ENCODE measurements at places on chromosomes 11 and 22.
A peak's percentile ranks its signal among the peaks of the same experiment; 100 is the strongest.

GRCh38 chr11:85257837-85258236 is 369.3 kb downstream of the DLG2 start:
- no peak for DNase-seq

GRCh38 chr11:111045874-111046273 is 199.7 kb upstream of the POU2AF2 start:
- DNase-seq = no peak

GRCh38 chr11:67464411-67465188 is 4.5 kb downstream of the TMEM134 start:
- DNase-seq = peak; percentile 60

DNA sequence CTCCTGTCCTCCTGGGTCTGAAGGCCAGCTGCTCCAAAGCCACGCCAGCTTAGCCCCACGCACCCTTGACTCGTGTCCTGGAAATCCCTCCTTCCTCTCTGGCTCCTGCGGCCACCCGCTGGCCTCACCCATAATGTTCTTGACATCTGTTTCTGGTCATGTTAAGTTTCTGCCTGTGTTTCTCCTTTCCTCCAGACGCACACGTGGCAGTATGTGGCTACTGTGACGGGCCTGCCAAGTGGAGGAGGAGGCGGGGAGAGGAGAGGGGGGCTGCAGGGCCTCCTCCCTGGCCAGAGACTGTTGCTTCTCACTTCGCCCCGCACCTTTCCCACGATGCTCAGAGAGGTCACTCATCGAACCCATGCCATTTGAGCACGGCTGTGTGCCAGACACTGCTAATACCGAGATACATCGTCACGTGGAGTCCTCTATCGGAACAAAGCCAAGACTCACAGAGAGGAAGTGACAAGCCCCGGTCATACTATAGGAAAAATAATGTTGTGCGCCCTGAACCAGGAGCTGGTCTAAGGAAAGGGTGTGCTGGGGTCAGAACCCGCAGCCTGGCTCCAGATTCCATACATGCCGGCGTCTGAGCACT is 11.5 kb downstream of the C1QTNF6 start:
- no peak for DNase-seq

- DNase-seq = no peak
Measured at GRCh38 chr11:114081641-114082414, 22.3 kb downstream of the ZBTB16 start.

DNA sequence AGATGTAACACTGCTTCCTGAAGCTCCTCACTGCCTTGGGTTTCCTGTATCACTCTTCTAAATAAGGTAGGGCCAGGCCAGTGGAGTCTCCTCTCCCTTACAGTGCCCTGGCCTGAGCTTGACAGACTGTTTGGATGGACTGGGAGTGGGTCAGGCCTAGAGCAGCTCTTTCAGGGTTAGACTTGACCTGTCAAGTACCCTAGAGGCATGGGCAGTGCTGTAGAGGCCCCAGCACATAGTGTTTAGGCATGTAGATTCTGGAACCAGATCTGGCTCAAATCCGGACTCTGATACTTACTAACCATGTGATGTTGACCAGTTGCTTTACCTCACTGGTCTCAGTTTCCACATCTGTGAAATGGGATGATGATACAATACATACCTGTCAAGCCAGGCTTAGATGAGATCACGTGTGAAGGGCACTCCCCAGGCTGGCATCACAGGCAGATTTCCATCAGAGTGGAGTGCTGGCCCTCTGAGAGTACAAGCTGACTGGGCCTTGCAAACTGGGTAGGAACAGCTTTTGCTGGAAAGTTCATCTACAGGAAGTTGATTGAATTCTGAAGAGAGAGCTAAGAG is 1.4 kb upstream of the MICAL2 start:
- DNase-seq = no peak

DNA sequence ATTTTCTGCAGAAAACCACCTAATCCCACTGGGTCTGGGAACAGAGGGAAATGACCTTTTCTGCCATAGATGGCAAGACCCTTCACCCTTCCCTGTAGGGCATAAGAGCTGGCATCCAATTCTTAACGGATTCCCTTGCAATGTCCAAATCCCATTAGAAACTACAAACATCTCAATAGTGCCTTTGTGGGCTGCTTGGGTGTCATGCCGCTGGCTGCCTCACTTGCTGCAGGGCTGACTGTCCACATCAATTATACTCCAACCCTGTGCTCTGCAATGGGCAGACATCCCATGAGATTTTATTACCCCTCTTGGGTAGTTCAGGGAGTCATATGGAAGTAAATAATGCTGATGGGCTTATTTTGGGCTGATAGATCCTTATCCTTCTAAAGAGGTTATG is 7.3 kb downstream of the GRAP2 start:
- no peak for DNase-seq

DNA sequence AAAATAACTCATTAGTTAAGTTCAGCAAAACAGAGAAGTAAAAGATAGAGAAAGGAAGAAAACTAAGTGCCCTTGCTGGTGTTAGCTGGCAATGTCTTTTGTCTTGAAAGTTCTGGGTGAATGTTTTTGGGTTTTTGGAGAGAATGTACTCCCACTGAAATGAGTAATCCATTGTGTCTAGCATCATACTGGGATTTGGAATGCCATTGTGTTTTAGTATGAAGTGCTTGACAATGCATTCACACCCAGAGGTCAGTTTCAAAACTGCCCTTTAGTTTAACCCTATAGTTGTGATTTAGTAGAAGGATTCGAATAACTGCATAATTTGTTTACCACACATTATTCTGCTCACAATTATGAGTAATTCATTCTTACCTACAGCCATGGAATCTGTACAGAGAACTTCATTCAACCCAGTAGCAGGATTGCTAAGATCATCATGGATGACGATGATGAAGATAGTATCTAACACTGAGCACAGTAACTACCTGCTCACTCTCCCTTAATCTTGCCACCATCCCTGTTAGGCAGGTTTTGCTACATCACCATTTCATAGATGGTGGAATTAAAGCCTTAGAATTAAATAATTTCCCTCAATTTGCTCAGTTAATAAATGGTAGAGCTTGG is 33.9 kb downstream of the MAML2 start:
- DNase-seq = no peak

- DNase-seq = no peak
Measured at GRCh38 chr11:64449381-64450167, 90.6 kb downstream of the RPS6KA4 start.

DNA sequence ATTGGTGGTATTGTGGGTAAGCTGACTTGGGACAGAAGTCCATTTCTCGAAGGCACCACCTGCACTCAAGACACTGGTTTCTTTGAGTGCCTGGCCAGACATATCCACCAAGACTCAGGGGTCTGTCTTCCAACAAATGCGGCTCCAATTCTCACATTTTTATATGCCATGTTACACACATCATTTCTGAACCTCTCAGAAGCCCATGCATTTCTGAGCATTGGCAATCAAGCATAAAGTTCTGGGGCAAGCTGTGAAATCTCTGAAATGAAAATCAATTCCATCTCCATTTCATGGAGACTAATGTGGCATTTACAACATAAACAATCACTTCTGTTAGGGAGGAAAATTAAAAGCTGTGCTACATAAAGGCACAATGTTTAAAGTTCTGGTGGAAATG is 243.7 kb downstream of the KIRREL3 start:
- no peak for DNase-seq

DNA sequence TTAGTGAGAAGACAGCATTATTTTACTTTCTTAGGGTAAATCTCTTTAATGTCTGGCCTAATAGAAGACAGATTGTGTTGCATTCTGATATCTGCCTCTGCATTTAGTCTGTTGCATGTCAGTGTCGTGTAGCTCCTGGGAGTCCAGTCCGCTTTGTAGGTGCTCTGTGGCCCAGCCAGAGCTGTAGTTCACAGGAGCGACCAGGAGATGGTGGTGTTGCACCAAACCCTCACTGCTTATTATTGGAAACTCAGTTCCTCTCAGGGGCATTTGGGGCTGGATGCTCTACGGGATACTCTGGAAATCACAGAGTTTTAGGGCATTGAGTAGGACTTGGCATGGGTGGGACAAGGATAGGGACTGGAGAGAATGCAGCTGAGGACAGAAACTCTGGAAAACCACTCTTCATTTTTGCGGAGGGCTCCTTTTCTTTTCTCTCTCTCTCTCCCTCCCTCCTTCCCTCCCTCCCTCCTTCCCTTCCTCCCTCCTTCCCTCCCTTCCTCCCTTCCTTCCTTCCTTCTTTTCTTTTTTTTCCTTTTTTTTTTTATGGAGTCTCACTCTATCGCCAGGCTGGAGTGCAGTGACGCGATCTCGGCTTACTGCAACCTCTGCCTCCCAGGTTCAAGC is 21.7 kb downstream of the MIAT start:
- DNase-seq = no peak

All from NCI-H1436 treated with DMSO at 0.1 percent for 48 hours (cell line).